ENCODE measurements at places on chromosomes 11 and 22.

GRCh38 chr22:19178065-19178656, 375 bp downstream of the SLC25A1 start:
- DNase-seq = no peak

GRCh38 chr11:68825571-68825970, 16.1 kb downstream of the CPT1A start:
- DNase-seq = peak; percentile 83

DNA sequence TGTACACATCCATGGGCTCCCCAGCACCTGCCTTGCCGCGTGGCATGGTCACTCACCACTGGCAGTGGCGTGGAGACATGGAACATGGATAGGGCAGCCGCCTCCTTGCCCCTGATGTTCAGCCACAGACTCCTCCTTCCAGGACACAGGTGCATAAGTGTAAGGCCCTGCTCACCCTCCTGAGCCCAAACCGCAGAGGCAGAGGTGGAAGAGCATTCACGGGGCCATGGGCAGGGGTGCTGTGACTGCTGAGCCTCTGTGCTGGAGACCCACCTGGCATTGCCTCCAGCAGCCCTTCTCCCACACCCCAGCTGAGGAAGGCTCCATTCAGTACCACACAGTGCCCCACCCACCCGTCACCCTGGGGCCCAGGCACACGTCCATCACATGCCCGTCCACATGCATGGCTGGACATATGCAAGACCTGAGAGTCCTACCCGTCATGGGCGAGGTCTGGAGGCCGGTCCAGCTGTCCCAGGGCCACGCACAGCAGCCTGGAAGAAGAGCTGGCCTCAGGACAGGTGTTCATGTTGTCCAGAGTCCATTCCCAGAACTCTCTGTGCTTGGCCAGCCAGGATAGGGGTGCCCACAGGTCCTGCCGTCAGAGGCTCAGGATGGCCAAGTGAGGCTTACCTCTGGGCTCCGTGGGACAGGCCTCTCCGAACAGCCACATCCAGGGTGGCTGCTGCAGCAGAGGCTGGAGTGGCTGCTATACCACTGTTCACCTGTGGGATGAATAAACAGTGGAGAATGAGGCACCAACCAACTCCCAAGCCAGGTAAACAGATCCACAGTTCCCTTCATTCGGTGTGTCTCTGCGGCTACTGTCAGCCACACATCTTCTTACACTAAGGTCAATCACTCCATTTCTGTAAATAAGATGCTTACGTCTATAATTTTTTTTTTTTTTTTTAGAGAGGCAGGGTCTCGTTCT, 1.7 kb upstream of the TUBGCP6 start:
- DNase-seq = no peak

DNA sequence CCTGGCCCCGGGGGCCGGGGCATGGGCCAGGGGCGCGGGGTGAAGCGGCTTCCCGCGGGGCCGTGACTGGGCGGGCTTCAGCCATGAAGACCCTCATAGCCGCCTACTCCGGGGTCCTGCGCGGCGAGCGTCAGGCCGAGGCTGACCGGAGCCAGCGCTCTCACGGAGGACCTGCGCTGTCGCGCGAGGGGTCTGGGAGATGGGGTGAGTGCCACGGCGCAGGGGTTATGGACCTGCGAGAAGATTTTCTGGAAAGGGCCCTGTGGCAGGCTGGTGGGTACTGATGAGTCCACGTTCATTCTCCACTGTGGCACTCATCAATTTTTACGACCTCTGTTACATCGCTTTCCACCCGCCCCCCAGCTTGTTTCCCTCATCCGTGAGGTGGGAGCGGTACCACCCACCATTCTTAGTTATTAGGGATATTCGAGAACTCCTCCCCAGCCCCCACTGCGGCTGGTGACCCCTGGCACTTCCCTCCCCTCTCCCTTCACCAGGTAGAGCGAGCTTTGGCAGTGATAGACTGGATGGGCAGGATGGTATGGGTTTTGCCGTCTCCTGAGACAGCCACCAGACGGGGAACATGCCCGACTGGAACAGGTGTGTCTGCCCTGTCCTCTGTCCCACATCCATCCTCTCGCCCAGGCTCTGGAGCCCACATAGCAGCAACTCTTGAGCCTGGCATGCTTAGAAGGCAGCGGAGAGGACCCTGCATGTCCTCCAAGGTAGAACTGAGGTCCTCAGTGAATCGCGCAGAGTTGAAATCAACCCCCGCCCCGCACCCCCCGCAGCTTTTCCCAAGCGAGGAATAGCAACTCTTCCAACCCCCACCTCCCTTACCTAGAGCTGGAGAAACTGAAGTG, 562 bp downstream of the DGAT2 start:
- DNase-seq = no peak

GRCh38 chr11:60326955-60327354, at the start of gene MS4A6E:
MS4A6E (plus strand) TSS chr11:60327255; CDS start chr11:60334896, 7,641 bp downstream.
- no peak for DNase-seq

GRCh38 chr11:67648796-67649613, 1.5 kb downstream of the ACY3 start:
- no peak for DNase-seq

DNA sequence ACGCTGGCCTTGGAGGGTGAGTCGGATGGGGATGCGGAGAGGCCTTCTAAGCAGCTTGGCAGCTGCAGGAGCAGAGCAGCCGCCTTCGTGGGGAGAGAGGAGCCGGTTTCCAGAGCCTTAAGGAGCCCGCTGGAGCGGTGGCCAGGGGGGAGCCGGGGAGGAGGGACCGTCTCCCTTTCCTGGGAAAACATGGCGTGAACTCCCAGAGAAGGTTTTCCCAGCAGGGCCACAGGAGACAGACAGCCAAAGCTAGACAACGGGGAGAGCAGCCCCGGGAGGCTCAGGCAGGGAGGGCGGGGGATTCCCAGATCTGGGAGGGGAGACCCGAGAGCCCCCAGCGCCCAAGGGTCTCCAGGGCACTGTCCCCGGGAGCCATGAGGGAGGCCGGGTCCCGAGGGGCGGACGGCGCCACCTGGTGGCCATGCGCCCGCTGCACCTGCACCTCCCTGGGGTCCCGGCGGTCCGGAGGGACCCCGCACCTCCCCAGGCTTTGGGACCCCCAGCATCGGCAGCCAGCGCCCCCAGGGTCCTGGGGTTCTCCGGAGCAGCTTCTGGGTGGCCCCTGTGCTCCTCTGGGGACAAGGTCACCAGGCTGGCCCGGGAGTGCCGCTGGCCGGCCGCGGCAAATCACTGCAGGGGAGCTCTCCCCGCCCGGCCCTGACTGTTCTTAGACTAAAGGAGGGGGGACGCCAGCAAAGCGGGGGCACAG, 2.4 kb upstream of the SYT8 start:
- DNase-seq = peak; percentile 28

- peak; percentile 50 for DNase-seq
Measured at GRCh38 chr22:19121631-19122142, 525 bp downstream of the DGCR2 start.

- DNase-seq = no peak
Measured at GRCh38 chr11:86255896-86256295, 11.3 kb downstream of the EED start.

DNA sequence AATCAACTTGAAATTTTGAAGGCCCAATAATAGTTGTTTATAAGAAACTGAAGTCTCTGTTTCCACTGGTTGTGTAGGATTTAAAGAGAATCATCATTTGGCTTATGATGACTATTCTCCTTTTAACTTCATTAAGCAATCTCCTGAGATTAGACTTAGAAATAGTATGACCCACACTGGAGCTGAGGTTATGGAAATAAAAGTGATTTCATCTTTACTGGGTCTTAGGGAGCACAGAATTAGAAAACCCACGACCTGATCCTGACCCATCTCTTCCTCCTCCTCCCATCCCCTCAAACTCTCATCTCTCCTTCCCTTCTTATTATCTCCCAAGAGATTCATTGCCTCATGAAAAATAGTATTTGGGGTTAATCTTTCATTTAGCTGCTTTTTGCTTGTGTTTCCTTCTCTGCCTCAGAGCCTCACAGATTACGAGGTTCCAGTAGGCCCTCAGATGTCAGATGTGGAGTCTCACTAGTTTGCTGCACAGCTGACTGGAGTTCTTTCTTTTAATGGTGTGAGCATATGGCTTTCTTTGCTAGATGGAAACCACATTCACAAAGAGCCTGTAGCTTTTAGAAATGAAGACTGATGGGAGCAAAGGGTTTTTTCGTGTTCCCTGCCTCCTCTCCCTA, 85.0 kb downstream of the ALX4 start:
- no peak for DNase-seq

- no peak for DNase-seq
Measured at GRCh38 chr22:48761546-48761945, 1066.1 kb downstream of the BRD1 start.

DNA sequence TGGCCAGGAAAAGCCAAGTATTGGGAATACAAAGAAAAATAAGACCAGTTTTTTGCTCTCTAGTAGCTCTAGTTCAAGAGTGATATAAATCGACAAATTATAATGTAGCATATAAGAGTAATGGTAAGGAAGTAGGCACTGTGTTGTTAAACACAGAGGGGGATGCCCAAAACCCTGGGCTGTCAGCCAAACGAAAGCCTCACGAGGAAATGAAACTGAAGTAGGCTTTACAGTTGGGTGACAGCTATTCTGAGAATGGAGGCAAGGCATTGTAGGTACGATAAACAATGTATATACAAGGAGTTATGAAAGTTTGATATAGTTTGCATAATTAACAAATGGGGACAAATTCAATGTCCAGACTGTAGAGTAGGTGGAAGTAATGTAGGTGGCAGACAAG, 176.4 kb downstream of the FAM181B start:
- no peak for DNase-seq

All from SW480 (cell line).